Keratinocyte (primary cell): ENCODE measurements at places on chromosomes 2 and 18.

GRCh38 chr18:28824183-28824574 is 647.2 kb upstream of the CDH2 start:
- no peak for DNase-seq

GRCh38 chr2:38394903-38395341 is 17.8 kb upstream of the ATL2 start:
- peak; percentile 89 for DNase-seq

- DNase-seq, result no peak
These were observed 322.3 kb downstream of the TSN start for GRCh38 chr2:122077771-122078170.

DNA sequence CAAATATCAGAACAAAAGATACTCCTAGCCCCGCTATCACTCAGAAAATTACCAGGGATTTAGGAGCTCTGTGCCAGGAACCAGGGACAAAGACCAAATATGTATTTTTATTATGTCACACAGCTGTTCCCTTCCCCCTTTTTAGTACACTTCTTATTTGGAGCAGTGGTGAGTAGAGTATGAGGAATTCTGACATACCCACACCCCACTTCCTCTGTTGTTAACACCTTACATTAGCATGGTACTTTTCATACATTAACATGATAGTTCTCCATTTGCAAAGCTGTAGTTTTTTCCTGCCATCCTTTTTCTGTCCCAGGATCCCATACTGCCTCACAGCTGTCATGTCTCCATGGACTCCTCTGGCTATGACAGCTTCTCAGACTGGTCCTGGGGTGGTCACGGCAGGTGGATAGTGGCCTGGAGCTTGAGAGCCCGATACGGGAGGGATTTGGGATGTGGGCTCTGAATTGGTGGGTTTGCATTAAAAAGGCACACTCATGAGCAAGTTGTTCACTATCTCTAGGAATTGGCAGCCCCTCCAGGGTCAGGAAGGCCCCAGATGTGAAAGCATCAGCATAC is 100.2 kb downstream of the SH3RF3 start:
- DNase-seq, result no peak

GRCh38 chr18:74139888-74140287 is 7.7 kb downstream of the FBXO15 start:
- DNase-seq, result no peak

GRCh38 chr2:128643221-128644065 is 324.8 kb upstream of the HS6ST1 start:
- DNase-seq, result no peak

GRCh38 chr2:118992740-118993391 is 50.9 kb downstream of the MARCO start:
- DNase-seq, result no peak

DNA sequence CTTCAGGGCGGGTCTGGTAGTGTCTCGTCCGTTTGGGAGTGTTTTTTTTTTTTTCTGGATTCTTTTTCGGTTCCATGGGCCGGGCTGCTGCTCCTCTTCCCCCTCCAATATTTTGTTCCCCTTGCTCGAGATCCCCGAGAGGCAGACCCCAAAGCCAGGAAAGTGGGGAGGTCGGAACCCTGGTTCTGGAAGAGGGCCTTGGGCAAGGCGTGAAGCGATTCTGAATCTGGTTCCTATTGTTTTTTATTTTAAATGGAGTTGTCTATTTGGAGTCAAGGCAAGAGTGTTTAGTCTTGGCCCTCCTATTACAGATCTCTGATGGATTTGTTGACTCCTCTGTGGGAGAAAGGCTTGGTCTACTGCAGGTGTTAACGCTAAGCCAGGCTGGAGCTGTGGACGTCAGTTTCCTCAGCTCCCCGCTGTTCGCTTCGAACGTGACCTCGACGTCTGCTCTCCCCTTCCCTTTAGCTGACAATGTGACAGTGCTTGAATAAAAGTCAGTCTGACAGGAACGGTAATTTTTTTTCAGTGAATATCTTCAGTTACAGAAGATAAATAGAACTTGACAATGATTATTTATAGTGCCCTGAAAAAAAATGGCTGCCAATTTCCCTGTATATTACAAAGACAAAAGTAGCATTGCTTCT is 683 bp upstream of the DNAJC27 start:
- no peak for DNase-seq

DNA sequence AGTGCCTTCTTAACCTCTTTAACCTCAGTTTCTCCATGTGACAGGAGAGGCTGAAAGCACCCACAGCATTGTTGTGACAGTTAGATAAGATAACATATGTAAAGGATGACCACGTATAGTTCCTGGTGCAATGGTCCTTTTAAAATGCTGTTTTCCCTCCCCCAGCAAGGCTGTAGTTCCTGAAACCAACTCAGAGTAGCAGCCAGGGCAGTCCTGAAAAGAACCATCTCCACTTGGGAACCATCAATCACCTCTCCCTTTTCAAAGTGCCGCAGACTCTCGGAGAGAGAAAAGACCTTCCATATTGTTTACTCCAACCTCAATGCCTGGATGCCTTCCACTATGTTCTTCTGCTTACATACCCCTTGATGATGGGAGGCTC is 158.8 kb downstream of the DDX1 start:
- DNase-seq, result no peak

GRCh38 chr2:164620873-164621763 is at the start of gene GRB14:
GRB14 (minus strand) TSS chr2:164621482; CDS start chr2:164621309, 173 bp downstream.
- no peak for DNase-seq

DNA sequence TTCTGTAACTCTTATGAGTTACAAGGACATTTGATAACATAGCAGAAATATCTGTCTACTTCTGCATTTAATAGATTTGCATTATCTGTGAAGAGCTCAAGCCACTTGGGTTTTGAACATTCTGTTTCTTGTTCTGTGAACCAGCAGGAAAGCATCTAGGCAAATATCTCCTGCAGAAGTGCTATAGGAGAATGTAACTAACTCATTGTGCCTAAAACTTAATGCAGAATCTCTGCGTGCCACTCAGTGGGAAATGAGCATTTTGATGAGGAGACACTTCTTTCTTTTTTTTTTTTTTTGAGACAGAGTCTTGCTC is 63.5 kb downstream of the MYOM1 start:
- DNase-seq, result no peak

DNA sequence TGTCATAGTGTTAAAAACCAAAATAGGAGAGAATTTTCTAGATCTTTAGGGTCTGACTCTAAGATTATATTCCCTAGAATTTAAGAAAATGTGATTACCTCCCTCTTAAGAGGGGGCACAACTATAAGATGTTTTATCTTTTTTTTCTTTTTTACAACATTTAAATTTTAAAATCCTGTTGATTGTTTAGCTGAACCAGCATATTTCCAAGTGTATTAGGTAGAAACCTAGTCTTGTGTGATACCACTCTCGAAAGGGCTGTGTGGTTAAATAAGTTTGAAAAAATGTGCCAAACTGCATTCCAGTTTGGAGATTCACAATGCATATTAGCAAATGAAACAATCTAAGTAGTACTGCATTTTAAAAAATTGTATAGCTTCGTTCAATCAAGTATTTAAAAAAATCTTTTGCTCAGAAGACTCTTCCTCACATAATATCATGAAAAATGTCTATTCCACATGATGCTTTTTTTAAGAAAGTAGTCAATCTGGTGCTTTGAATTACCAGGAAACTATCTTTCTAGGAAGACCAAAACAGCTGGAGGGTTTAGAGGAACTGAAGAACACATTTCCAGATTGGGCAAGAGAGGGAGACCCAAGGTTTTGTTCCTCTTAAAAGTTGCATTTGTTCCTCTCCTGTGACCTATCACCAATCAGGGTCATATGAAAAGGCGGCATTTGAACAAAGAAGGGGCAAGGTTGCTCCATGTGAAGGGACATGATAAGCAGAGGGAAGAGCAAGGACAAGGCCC is 98.8 kb downstream of the DPP4 start:
- DNase-seq, result no peak

DNA sequence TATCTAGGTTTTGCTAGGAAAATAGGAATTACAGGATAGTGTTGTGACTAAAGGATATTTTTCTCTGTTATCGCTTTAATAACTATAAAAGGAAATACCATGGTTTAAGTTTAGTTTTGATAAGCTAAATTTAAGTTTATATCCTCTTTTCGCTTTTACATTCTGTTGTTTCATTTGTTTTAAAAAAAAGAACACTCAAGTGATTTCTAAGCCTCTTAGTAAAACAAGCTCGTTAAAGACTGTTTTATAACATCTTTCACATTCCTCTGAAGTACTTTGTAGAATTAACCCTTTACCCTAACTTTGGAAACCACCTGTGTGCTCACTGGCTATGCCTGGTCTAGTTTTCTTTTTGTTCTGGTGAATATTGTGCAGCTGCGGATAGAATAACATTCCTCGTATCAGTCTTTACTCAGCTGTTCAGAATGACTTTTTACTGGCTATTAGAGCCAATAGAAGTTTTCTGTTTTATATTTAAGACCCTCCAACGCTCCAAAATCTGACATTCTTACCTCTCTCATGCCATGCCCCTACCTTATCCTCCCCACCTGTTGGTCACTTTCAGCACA is 183.1 kb downstream of the PTPRM start:
- no peak for DNase-seq

DNA sequence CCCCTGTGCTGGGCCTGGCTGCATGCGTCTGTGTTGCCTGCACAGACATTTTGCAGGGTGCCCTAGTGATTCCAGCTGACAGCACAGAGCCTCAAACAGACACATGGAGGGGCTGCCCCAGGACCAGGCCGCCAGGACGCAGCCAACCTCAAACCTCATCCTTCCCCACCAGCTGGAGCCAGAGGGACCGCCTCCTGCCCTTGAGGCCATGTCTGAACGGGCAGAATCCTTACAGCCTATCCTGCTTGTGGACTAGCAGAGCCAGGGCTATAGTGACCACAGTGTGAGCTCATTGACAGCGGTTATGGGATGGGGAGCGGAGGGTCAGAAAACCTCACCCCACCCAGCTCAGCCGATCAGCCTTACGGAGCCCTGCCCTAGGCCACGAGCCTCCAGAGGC is 22.4 kb downstream of the ODC1 start:
- DNase-seq, result no peak

GRCh38 chr2:27407798-27408491 is 1.4 kb downstream of the PPM1G start:
- no peak for DNase-seq

DNA sequence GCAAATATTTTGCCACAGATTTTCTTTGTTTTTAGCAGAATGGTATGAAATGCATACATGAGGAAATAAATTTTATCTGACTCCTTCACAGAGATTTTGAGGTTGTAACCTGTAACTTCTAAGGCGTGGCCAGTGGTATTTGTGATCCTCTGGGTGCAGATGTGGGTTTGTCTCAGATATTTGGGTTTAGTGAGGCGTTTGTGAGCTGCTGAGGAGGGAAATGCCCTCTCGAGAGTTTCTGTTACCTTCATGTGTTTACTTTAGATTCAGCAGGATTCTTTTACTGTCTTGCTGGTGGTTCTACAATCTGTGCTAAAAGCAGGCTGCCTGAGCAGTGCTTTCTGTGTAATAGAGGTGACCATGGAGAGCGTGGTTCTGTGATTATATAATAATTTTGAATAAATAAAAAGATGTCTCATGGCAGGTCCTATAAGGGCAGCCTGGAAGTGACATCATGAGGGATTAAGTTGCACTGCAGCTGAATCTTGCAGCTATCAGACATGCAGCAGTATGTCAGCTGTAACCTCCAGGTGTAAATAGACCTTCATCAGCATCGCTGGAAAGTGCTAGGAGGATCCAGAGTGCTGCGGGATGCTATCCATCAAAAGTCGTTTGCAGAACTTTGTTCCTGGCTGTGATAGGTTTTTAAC is 34.1 kb downstream of the TANC1 start:
- no peak for DNase-seq

DNA sequence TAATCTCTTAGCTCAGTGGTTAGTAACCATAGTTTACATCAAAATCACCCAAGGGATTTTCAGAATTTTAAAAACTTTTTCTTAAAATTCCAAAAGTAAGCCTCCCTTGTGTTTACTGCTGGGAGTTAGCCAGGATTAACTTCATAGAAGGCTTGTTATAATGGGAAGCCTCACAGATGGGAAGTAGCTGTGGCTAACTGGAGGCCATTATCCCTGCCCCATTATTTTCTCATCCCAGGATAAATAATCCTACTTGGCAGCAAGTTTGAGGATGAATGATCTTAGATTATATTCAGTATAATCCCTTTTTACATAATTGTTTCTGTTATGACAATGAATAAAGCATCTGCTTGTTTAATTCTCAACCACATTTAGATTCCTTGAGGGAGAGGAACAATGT is 25.5 kb downstream of the PLEK start:
- no peak for DNase-seq

DNA sequence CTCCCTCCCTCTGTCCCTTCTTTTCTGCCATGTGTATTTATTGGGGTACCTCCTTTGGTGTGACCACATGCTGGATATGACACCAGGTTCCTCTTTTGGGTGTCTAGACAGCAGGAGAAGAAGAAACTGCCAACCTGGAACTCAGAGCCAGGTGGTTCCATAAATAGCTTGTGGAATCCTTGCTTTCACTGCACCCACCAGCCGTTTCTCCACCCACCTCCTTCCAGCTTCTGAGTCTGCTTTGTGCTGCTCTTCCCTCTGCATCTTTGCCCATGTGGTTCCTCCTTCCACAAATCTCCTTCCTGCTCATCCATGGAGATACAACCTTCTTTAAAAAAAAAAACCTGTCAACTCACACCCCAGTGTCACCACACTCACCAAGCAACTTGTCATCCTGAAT is 80.2 kb upstream of the SKOR2 start:
- DNase-seq, result no peak

DNA sequence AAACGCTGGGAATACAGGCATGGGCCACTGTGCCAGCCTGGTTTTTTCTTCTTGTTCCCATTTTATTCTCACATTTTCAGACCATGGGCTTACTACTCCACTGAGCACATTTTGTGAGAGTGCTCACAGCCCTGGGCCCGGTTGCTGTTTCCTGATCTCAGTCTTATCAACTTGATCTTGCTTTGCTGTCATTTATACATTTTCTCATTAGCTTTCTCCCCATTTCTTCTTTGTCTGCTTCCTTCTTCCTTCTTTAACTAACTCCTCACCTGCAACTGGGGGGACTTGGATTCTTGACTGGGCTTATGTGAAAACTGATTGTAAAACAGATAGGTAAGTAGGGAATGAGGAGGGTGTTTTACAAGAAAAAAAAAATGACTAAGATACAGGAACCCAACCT is 117.3 kb downstream of the PLB1 start:
- no peak for DNase-seq

DNA sequence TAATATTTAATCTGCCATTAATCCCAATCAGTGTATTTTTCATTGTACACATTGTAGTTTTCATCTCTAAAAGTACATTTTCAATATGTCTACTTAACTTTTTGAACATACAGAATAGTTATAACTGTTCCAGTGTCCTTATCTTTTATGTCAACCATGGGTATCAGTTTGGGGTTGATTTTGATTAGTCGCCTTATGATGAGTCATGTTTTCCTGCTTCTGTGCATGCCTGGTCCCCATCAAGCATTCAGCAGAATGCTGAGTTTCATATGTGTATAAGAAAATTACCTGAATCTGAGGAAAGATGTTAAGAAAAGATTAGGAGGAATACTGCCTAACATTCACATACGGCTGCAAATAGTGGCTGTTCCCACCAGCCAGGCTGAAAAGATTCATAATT is 17.7 kb downstream of the SPDYA start:
- no peak for DNase-seq

DNA sequence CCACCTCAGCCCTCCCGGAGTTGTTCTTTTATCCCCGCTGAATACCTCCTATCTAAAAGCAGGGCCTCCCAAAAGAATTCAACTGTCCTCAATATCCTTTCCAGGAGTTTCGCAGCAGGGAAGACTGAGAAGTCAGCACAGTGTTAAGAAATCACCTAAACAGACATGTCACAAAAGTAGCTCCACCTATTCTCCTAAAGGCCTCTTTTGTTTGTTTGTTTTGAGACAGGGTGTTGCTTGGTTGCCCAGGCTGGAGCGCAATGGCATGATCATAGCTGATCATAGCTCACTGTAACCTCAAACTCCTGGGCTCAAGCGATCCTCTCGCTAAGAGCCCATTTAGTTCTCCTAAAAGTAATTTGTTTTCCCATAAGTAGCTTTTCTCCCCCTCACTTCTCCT is 53.8 kb downstream of the TEX44 start:
- no peak for DNase-seq
